ENCODE measurements at places on chromosomes 6 and 20. TPM values are rescaled to one million over a fixed set of nuclear protein-coding genes. Genes with fewer than 3 reads are reported as not detected.
A peak's percentile ranks its signal among the peaks of the same experiment; 100 is the strongest.

The GFRAL gene
- total RNA-seq = not detected

The GUCA1A gene
- total RNA-seq = not detected

The OR2H2 gene
- not detected for total RNA-seq

The TREM2 gene
- total RNA-seq = not detected

The GDAP1L1 gene
- total RNA-seq = not detected

The SLC17A2 gene
- not detected for total RNA-seq

The C6orf52 gene
- total RNA-seq = 3.9 TPM

The PLTP gene
- 4.7 TPM for total RNA-seq

The NR2E1 gene
- not detected for total RNA-seq

The NRSN1 gene
- total RNA-seq = not detected

The BPIFB4 gene
- not detected for total RNA-seq

DNA sequence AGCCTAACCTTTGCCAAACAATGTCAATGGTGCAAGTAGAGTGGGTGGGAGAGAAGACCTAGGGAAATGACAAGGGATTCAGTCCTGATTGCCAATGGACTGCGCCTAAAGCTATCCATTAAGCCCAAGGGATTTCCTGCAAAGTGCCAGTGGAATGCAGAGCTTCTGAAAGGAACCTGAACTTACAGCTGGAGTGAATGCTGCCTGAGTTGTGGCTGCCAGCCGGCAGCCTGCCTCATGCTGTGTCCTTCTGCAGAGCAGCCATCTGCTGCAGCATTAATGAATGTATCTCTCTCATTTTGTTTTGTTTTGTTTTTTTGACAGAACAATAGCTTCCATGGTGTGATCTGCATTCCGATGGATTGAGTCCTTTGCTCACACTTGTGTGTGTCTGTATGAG is 44.7 kb downstream of the SLC35F1 start:
- peaks cover 4% of the 10 kb centered on the region for H3K27me3 ChIP-seq
- no peak overlapping the region for H3K27ac ChIP-seq
- no peaks in the 10 kb centered on the region for H3K36me3 ChIP-seq
- no peak overlapping the region for H3K4me3 ChIP-seq
- DNase-seq = no peak

GRCh38 chr20:1509237-1509636 is 18.0 kb upstream of the SIRPB2 start:
- H3K36me3 ChIP-seq = no peaks in the 10 kb centered on the region
- H3K4me1 ChIP-seq = no peaks in the 10 kb centered on the region
- peak; percentile 16 for DNase-seq
- no peaks in the 10 kb centered on the region for H3K27me3 ChIP-seq

DNA sequence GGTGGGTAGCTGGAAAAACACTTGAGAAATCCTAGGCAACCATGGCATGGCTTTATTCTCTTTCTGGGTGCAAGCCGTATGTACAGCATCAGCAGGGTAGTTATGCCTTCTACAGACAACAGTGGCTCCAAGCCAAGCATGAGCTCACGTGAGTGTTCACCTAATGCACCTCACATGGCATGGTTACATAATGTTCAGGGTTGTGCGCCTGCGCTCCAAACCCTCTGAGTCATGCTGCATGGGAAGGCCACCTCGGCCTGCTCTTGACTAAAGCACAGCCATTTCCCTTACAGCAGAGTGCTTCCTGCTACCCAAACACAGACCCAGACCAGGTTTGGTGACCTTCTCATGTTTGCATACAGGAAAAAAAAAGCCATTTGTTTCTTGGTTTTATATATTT is 96.2 kb downstream of the VIP start:
- H3K4me3 ChIP-seq = no peak overlapping the region
- H3K27me3 ChIP-seq = peaks cover 28% of the 10 kb centered on the region

GRCh38 chr6:142942238-142942637 is 2.7 kb downstream of the HIVEP2 start:
- H3K27ac ChIP-seq = no peak overlapping the region
- H3K27me3 ChIP-seq = no peaks in the 10 kb centered on the region
- peaks cover 27% of the 10 kb centered on the region for H3K4me1 ChIP-seq
- H3K4me3 ChIP-seq = no peak overlapping the region

DNA sequence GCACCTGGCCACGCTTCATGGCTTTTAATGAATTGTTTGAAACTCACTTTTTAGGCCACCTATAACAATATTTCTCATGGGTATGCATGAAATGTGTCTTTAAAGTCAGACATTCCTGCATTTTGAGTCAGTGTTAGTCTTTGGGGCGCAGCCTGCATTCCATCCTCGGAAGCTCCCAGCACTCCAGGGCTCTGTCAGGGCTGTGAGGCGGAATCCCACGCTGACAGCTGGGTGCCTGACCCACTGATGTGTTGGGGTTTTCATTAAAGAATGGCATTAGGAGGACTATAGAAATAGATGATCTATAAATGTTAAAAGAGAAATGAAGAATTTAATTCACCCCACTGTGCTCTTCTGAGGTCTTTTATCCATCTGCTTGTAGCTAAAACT is 16.2 kb upstream of the CLDN20 start:
- no peak overlapping the region for H3K4me3 ChIP-seq
- H3K27ac ChIP-seq = no peak overlapping the region
- no peaks in the 10 kb centered on the region for H3K36me3 ChIP-seq
- H3K27me3 ChIP-seq = no peaks in the 10 kb centered on the region

DNA sequence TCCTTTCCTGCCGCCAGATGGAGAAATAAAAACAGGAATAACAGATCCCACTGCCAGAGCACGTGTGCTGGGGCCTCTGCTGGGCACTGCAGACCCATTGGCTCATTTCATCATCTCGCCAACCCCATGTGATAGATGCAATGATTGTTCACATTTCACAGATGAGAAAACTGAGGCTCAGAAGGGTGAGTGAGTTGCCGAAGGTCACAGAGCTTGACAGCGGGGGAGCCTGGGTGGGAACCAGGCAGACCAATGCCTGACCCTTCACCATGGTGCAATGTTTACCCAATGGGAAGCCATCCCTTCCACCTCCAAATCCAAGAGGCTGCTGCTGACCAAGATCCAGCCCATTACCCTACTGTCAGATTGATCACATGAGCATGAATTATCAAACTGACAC is 105.1 kb downstream of the JPH2 start:
- no peaks in the 10 kb centered on the region for H3K36me3 ChIP-seq
- H3K4me1 ChIP-seq = peaks cover 7% of the 10 kb centered on the region
- DNase-seq = no peak
- H3K27me3 ChIP-seq = no peaks in the 10 kb centered on the region
- no peak overlapping the region for H3K4me3 ChIP-seq

GRCh38 chr6:143544011-143544696 is 32.6 kb upstream of the FUCA2 start:
- H3K36me3 ChIP-seq = no peaks in the 10 kb centered on the region
- H3K4me1 ChIP-seq = peaks cover 11% of the 10 kb centered on the region
- no peak for DNase-seq
- no peak overlapping the region for H3K27ac ChIP-seq
- no peak overlapping the region for H3K4me3 ChIP-seq

GRCh38 chr20:43237651-43238168 is 48.0 kb upstream of the PTPRT start:
- H3K27ac ChIP-seq = no peak overlapping the region
- peaks cover 41% of the 10 kb centered on the region for H3K27me3 ChIP-seq
- DNase-seq = no peak
- no peaks in the 10 kb centered on the region for H3K36me3 ChIP-seq

DNA sequence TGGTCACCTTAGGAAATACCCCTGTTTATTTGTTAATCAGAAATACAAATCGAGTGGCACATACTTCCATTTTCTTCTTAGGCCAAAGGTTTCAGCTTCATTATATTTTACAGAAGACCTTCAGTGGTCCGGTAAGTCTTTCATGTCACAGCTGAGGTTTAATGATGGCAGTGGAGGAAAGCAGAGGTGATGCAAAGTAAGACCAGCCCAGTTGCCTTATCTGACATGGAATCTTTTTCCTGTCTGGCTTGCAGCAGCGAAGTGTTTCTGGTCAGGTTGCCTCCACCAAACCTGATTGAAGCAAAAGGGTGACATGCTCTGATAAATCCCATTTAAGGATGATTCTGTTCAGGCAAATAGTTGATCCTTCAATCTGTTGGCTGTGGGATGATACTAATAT is 100.0 kb downstream of the PRDM1 start:
- H3K27ac ChIP-seq = no peak overlapping the region
- no peak for DNase-seq
- H3K36me3 ChIP-seq = no peaks in the 10 kb centered on the region
- no peaks in the 10 kb centered on the region for H3K27me3 ChIP-seq
- H3K4me1 ChIP-seq = no peaks in the 10 kb centered on the region
- no peak overlapping the region for H3K4me3 ChIP-seq

- no peak within 1 kb of the TSS for H3K4me3 ChIP-seq
- no peak within 1 kb of the TSS for H3K27ac ChIP-seq
- no peaks in the 10 kb centered on the region for H3K36me3 ChIP-seq
- no peak for DNase-seq
- H3K27me3 ChIP-seq = no peaks in the 10 kb centered on the region
- no peaks in the 10 kb centered on the region for H3K4me1 ChIP-seq
Measured at GRCh38 chr6:49713346-49713745, at the start of gene CRISP2. TSS of gene CRISP2 (minus strand) at chr6:49713543. CDS start at chr6:49709196, 4,347 bp downstream.

- H3K27me3 ChIP-seq = no peaks in the 10 kb centered on the region
- H3K4me1 ChIP-seq = no peaks in the 10 kb centered on the region
- no peak for DNase-seq
- H3K4me3 ChIP-seq = no peak overlapping the region
- no peaks in the 10 kb centered on the region for H3K36me3 ChIP-seq
- H3K27ac ChIP-seq = no peak overlapping the region
Measured at GRCh38 chr6:122735582-122735981, 43.9 kb upstream of the FABP7 start.

- no peak overlapping the region for H3K4me3 ChIP-seq
- no peak for DNase-seq
- H3K27me3 ChIP-seq = no peaks in the 10 kb centered on the region
- no peaks in the 10 kb centered on the region for H3K36me3 ChIP-seq
- H3K27ac ChIP-seq = no peak overlapping the region
Measured at GRCh38 chr6:89387516-89388201, 24.4 kb downstream of the RRAGD start.

DNA sequence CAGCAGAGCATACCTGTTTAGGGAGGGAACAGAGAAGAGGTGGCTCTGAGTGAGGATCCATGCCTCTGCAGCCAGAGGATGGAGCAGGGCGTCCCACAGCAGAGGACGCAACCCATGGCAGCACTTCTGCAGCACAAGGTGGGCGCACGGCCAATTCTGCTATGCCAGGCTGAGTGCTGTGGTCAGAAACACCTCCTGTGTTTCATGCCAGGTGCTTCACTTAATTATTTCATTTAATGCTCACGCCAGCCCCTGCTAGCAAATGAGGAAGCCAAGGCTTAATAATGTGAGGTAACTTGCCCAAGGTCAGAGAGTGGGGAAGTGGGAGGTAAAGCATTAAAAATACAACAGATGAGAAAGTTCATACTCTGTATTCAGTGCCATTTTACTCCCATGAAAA is 68.5 kb upstream of the PTGIS start:
- no peak overlapping the region for H3K27ac ChIP-seq
- DNase-seq = no peak
- no peaks in the 10 kb centered on the region for H3K4me1 ChIP-seq
- no peak overlapping the region for H3K4me3 ChIP-seq

DNA sequence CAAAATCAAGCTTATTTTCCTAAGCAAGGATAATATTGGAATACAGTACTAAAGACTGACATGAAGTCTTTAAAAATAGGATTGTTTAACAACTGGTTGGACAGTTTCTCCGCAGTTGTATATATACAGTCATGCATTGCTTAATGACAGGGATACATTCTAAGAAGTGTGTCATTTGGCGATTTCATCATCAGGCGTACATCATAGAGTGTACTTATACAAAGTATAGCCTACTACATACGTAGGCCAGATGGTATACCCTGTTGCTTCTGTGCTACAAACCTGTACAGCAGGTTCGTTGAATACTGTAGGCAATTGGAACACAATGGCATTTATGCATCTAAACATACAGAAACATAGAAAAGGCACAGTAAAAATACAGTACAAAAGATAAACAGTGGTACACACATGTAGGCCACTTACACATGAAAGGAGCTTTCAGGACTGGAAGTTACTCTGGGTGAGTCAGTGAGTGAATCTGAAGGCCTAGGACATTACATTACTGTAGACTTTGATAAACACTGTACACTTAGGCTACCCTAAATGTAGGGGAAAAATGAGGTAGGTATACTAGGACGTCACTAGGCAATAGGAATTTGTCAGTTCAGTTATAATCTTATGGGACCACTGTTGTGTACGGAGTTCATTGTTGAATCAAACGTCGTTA is 20.1 kb downstream of the HECA start:
- no peaks in the 10 kb centered on the region for H3K4me1 ChIP-seq
- DNase-seq = no peak
- no peak overlapping the region for H3K4me3 ChIP-seq
- H3K36me3 ChIP-seq = no peaks in the 10 kb centered on the region
- H3K27me3 ChIP-seq = no peaks in the 10 kb centered on the region

- no peak for DNase-seq
- H3K36me3 ChIP-seq = no peaks in the 10 kb centered on the region
- no peak overlapping the region for H3K27ac ChIP-seq
- H3K4me3 ChIP-seq = no peak overlapping the region
Measured at GRCh38 chr6:138334963-138335362, 42.7 kb upstream of the SMIM28 start.

Measured in HCT116 (cell line).